ENCODE measurements at places on chromosomes 16 and 17.

DNA sequence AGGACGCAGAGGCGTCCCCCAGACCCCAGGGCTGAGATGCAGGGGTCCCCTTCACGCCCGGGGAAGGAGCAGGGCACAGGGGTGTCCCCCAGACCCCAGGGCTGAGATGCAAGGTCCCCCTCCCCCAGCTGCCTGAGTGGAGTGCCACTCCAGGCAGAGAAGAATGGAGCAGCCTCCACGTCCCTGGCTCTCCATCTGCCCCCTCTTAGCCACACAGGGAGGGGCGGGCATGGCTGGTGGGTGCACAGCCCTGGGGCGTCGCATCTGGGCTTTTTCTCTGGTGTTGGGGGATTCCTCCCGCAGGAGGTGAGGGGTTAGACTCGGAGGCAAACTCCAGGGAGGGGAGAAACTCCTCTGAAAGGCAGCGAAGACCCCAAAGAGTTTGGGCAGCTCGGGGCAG lies 17.5 kb downstream of the CIBAR2 start:
- no peak for DNase-seq

- DNase-seq, result no peak
Measured at GRCh38 chr17:40310882-40311391, 2.0 kb downstream of the RARA start.

DNA sequence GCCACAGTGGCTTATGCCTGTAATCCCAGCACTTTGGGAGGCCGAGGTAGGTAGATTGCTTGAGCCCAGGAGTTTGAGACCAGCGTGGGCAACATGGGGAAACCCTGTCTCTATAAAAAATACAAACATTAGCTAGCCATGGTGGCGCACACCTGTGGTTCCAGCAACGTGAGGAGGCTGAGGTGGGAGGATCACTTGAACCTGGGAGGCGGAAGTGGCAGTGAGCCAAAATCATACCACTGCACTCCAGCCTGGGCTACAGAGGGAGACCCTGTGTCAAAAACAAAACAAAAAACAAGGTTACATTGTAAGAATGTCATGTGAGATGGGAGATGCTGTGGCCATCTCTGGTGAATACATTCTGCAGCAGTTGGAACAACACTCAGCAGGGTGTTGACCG lies 13.5 kb downstream of the DUSP14 start:
- DNase-seq, result no peak

GRCh38 chr16:89103156-89103555 lies 9.5 kb downstream of the ACSF3 start:
- no peak for DNase-seq

- no peak for DNase-seq
Measured at GRCh38 chr17:44775838-44776621, 17.2 kb downstream of the ADAM11 start.

DNA sequence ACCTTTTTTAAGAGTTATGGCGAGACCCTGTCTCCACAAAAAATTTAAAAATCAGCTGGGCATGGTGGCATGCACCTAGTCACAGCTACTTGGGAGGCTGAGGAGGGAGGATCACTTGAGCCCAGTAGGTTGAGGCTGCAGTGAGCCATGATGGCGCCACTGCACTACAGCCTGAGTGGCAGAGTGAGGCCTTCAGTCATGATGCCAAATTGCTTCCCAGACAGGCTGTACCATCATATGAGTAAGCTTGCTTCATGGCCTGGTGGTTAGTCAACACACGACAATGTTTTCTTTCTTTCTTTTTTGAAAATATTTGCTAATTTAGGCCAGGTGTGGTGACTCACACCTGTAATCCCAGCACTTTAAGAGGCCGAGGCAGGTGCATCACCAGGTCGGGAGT lies 12.5 kb downstream of the NTAN1 start:
- DNase-seq, result no peak

- no peak for DNase-seq
Measured at GRCh38 chr17:21463779-21464407, 87.7 kb downstream of the KCNJ12 start.

DNA sequence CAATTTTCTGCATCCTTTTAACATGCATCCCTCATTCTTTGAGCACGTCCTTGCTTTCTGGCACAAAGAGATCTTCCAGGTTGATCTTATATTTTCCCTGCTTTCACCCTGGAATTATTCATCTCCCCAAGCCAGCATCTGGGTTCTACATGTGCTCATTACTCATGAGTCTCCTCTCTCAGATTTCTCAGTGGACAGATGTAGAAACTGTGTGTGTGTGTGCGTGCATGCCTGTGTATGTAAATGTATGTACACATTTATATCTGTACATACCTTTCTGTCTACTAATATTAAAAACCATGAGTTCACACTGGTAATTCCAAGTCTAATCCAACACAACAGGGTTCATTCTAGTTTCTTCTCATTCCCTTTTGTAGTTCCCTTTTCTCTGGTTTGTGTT lies 41.9 kb upstream of the NSRP1 start:
- DNase-seq, result no peak

- no peak for DNase-seq
Measured at GRCh38 chr16:70267516-70267915, 15.8 kb upstream of the EXOSC6 start.

DNA sequence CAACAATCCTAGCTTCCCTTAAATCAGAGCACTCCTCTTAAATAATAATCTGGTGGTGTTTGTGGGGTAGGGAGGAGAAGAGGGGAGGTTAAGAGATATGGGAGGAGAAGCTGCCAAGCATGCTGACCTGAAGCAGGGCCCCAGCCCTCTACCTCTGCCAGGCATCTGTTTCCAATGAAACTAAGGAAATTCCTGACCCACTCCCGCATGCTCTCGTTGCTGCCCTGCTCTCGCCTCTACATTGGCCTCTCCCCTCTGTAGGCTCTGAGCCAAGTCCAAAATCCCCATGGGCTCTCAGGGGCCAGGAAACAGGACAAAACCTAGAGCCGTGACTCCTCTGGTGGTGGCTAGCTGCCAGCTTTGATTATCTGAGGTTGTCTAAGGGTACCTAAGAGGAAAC lies 559.5 kb upstream of the CDH11 start:
- no peak for DNase-seq

DNA sequence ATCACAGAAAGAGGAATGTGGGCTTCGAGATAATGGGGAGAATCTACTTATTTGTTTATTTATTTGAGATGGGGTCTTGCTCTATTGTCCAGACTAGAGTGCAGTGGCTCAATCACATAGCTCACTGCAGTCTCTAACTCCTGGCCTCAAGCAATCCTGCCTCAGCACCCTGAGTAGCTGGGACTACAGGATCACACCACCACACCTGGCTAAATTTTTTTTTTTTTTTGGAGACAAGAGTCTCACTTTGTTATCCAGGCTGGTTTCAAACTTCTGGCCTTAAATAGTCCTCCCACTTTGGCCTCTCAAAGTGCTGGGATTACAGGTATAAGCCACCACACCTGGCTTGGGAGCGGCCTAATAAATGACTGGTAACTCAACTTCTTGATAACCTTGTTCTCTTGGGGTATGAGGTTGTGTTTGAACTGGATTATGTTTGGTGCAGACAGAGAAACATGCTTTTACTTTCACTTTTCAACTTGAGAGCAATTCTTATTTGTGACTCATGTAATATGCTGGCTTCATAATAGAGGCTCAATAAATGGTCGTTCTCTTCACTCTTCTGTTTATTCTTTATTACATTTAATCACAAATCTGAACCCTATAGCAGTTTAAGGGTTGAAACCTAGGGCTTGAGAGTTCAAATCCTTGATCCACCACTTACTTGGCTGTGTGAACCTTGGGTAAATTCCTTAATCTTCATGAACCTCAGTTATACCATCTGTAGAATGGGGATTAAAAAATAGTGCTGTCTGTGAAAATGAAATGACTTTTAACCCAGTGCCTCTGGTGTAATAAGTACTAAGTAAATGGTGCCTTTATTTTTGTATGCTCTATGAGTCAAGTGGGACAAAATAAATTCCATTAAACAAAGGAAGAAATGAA lies 129.1 kb upstream of the HS3ST2 start:
- DNase-seq, result no peak

DNA sequence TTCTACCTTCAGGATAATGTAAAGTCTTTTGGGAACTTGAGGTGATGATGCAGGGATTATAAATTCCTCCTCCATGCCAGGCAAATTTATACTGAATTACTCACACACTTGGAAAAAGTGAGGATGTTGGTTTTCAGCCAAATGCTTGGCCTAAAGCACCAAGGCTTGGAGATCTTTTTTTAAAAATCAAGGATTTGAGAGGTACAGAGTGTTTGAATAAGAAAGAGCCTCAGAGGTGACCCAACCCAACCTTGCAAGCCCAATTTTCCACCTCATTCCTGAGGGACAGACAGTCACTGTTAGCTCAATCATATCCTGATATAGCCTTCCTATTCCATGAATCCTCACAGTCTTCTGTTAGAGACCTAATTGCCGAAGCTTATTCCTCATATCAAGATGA lies 14.0 kb downstream of the GRIN2A start:
- no peak for DNase-seq

GRCh38 chr17:56598466-56598865 lies 5.0 kb downstream of the NOG start:
- no peak for DNase-seq

- DNase-seq, result peak; percentile 90
Measured at GRCh38 chr17:27473748-27474609, 17.7 kb downstream of the KSR1 start.

DNA sequence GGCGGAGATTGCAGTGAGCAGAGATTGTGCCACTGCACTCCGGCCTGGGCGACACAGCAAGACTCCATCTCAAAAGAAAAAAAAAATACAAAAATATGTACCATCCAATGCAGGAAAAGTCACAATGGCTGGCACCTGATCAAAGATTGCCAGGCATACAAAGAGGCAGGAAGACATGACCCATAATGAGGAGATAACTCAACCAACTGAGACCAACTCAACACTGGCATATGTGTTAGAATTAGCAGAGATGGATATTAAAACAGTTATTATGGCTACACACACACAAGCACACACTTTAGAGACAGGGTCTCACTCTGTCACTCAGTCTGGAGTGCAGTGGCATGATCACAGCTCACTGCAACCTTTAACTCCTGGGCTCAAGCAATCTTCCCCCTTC lies 10.6 kb downstream of the QRICH2 start:
- no peak for DNase-seq

DNA sequence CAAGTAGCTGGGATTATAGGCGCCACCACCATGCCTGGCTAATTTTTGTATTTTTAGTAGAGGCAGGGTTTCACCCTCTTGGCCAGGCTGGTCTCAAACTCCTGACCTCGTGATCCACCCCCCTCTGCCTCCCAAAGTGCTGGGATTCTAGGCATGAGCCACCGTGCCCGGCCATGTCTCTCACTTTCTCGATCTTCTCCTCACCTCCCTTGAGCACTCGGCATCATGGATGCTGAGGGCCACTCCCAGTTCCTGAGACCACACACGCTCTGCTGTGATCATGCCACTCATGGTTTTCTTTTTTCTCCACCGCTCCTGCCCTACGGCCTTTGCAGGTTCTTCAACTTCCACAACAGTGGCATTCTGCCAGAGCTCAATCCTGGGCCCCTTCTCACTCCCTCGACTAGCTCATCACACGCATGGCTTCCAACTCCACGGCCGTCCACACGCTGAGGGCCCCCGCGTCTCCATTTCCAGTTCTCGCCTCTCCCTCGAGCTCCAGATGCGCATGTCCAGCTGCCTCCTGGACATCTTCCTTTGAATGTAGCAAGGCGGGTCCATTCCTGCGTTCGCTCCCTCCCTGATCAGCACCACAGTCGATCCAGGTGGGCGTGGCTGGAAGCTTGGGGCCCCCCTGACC lies 5.5 kb upstream of the NCBP3 start:
- DNase-seq, result no peak

DNA sequence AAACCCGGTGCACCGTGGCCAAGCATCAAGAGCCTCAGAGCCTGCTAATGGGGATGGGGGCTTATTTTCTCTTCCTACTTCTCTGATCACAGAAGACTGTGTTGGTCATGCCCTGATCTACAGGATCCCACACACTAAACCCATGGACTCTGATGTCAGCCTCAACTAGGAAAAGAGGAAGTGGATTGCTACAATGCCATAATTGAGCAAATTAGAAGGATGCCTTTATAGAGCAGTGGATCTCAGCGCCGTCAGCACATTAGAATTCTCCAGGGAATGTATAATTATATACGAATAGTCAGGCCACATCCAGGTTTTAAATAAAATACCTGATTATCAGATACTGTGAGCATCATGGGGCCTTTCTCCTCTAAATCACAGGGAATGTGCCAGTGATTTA lies 64.8 kb downstream of the VAT1L start:
- no peak for DNase-seq

- DNase-seq, result no peak
Measured at GRCh38 chr17:7947651-7948050, 15.6 kb downstream of the CNTROB start.

- DNase-seq, result no peak
Measured at GRCh38 chr16:88744577-88745521, 38.5 kb downstream of the CTU2 start.

Data from stimulated activated CD8-positive, alpha-beta memory T cell treated with anti-CD3 and anti-CD28 coated beads, Interleukin-7, amount 100 ng/mL, for 48 hours (primary cell).